ENCODE measurements at places on chromosomes 2 and 18.

DNA sequence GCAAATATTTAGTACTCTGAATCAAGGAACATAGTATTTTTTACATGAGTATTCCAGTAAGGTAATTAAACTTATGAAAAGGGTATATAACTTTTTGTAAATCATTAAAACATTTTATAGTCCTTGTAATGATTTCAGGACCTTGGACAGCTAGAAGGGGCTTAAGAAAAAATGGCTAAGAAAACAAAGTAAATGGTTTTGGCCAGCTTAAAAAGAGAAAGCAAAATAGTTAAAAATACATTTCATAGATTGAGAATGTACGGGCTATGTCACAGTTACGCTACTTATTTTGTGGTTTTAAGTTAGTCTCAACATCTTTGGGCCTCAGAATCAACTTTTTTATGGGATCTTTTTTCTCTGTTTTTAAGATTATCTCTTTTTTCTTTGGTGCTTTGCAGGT lies 26.7 kb downstream of the POLI start:
- no peak for DNase-seq

DNA sequence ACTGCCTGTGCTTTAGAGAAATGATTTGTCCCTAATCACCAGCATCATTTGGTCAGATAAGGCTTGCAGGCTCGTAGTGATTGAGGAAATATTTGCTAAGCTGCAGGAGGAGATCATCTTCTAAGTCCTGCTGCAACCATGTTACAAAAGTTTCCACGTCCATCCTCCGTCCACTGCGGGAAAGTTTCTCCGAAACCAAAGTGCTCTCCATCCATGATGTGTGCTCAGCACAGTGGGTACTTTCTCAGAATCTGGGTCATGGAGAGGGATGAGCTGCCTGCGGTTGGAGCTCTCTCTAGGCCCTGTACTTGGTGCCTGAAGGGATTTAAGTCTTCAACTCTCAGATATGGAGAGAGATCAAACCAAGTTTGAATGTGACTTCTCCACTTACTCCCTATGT lies 39.3 kb downstream of the IL1RL2 start:
- DNase-seq = no peak

DNA sequence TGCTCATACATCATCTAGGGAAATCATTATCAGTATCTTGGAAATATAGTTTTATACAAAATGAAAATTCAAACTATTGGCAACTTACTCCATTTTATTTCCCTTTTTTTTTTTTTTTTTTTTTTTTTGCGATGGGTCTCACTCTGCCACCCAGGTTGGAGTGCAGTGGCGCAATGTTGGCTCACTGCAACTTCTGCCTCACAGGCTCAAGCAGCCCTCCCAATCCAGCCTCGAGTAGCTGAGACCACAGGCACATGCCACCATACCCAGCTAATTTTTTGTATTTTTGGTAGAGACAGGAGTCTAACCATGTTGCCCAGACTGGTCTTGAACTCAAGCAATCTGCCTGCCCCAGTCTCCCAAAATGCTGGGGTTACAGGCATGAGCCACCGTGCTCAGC lies 29.0 kb downstream of the OLA1 start:
- no peak for DNase-seq

- no peak for DNase-seq
These were observed 415.8 kb downstream of the HRH4 start for GRCh38 chr18:24876266-24876665.

- DNase-seq = no peak
These were observed 9.8 kb downstream of the ARID5A start for GRCh38 chr2:96546321-96546720.

DNA sequence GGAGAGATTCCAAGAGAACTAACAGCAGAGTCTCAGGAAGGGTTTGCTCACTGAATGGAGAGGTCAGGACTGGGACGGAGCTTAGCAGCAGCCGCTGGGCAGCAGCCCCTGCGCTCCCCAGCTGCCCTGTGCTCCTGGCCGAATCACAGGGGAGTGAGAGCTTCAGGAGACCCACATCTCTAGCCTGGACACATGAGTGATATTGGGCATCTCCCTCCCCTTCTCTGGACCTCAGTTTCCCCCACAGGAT lies 511 bp downstream of the MATN3 start:
- no peak for DNase-seq

- DNase-seq = no peak
These were observed 43.6 kb downstream of the TSPYL6 start for GRCh38 chr2:54212456-54212855.

DNA sequence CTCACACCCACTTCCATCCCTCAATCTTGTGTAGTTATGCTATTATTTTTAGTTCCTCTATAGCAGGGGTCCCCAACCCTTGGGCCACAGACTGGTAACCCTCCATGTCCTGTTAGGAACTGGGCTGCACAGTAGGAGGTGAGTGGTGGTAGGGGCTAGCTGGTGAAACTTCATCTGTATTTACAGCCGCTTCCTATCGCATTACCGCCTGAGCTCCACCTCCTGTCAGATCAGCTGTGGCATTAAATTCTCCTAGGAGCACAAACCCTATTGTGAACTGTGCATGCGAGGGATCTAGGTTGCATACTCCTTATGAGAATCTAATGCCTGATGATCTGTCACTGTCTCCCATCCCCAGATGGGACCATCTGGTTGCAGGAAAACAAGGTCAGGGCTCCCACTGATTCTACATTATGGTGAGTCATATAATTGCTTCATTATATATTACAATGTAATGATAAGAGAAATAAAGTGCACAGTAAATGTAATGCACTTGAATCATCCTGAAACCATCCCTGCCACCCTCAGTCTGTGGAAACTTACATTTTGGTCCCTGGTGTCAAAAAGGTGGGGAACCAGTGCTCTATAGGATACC lies 1.6 kb upstream of the RAB11FIP5 start:
- no peak for DNase-seq

DNA sequence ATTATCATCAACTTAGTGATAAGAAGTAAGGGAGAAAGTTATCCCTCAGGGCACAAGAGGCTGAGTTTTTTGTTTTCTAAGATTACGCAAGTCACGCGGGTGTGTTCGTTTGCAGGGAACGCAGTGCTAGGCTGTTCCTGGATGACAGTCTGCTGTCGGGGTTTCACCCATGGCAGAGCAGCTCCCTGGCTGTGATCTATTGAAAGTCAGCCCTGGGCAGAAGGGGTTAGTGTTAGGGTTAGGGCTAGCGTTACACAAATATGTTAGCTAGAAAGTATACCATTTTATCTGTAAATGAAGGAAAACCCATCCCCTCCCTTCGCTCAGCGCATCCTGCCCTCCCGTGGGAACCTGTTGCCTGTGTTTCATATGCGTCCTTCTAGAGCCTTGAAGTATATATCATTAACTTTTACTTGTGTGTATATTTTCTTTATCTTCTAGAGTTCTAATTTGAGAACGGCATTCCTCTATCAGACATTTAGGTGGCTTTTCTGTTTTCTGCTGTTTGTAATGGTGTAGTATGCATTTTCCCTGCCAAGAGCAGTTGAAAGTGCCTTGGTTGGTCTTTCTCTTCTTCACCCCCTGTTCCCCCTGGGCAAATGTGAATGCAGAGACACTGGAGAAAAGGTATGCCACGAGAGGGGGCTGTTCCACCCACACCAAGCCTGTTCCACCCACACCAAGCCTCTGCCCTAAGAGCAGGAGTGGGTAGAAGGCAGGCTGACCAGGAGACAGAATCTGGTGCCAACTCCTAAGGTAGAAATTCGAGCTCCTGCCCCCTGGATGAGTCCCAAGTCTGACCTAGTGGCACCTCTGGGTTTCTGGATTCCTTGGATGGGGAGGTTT lies 47.0 kb downstream of the ARMC9 start:
- DNase-seq = no peak

- no peak for DNase-seq
These were observed 74.9 kb downstream of the ACKR3 start for GRCh38 chr2:236644502-236644911.

- no peak for DNase-seq
These were observed 74.6 kb downstream of the CPS1 start for GRCh38 chr2:210630873-210631560.

GRCh38 chr2:69490486-69490885 lies 53.3 kb upstream of the NFU1 start:
- DNase-seq = no peak

GRCh38 chr18:70674896-70675295 lies 386.1 kb downstream of the SOCS6 start:
- no peak for DNase-seq

GRCh38 chr18:47490882-47491281 lies 239.4 kb upstream of the SKOR2 start:
- DNase-seq = no peak

DNA sequence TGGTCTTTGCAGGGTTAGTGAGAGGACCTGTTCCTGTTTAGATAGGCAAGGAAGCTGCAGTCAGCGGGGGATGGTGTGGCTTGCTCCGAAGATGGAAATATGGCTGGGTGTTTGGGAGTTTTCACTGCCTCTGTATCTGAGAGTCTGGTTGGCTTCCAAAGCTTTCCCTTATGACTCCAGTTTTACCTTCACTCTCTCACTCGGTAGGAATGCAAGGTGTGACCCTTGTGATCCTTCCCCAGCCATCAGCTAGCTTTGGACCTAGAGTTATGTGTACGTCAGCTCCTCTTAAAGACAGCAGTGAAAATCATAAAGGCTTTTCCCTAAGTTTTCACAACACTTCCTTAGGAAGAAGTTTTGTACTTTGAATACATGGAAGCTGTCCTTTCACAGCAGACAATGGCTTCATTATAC lies 35.5 kb upstream of the TMEM87B start:
- DNase-seq = no peak

- no peak for DNase-seq
These were observed 190.7 kb downstream of the GBX2 start for GRCh38 chr2:235977445-235977844.

GRCh38 chr2:113211226-113212105 lies 37.7 kb downstream of the PSD4 start:
- DNase-seq = no peak

DNA sequence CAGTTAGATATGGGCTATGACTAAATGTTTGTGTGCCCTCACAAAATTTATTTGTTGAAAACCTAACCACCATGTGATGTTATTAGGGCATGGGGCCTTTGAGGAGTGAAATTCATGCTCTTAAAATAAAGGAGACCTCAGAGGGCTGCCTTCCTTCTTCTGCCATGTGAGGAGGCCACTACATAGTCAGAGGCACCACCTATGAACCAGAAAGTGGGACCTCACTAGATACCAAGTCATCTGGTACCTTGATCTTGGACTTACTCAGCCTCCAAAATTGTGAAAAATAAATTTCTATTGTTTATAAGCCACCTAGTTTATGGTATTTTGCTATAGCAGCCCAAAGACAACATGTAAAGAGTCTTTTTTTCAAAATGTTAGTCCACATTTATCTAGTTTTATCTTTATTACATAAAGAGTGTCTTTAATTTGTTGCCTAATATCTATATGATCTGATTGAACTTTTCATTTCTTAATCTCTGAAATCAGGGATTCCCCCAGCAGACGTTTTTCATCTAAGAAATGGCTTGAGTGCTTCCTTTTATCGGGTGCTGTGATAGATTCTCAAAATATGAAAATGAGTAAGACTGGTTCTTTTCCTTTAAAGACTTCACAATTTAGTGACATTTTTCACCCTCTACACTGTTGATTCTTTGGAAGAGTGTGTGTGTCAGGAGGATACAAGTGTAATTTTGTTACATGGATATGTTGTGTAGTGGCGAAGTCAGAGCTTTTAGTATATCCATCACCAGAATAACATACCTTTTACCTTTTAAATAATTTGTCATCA lies 34.2 kb downstream of the PMS1 start:
- no peak for DNase-seq

GRCh38 chr18:43485545-43485963 lies 208.3 kb upstream of the SYT4 start:
- DNase-seq = no peak

DNA sequence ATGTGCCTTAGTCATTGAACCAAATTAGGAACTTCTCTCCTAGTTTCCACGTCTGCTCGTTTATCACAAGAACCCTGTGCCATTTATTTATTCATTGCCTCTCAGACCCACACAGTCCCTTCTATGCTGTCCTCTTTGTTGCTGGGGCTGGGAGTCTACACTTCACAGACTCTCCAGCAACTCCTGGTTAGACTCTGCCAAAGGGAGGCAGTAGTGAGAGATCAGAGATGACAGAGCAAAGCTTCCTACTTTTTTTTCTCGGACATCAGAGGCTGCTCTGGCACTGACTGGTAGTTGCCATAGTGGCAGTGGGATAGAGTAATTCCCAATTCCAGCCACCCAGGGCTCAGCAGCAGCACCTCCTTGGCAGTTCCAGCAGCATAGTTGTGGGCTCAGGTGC lies 277.5 kb downstream of the BCL11A start:
- no peak for DNase-seq

DNA sequence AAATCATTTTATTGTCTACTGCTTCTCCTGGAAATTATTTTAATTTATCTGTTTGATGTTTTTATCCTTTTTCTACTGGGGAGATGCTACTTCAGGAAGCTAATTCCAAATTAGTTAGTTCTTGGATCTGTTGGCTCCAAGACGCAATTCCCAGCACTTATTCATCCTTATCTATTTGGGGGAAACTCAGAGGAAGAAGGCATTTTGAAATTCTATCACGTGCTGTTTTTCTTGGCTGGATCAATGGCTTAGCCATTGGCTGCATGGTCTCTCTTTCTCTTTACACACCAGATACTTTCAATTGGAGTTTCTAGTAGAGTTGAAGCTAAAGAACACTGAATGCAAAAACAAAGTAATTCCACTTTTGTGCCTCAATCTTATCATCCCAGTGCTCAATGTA lies 98.3 kb downstream of the RAPGEF4 start:
- no peak for DNase-seq

GRCh38 chr2:12990523-12990922 lies 273.8 kb downstream of the TRIB2 start:
- DNase-seq = no peak

DNA sequence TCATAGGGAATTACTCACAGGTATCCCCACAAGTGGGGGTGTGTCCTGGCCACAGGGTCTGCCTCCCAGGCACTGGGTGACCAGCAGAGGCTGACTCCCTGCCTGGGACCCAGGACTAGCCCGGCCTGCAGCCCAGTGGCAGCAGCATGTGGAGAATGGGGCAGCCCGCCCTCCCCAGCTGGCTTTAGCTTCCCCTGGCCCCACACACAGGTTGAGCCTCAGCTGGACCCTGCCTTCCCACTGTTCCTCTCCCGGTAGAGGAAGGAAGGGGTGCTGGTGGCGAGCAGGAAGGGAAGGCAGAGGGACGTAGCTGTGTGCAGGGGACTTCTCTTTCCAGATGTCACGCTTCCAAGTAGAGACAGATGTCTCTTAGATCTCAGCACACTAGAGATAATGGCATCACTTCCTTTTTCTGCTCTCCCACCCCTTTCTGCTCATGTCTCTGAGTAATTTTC lies 51.4 kb downstream of the EMILIN2 start:
- DNase-seq = no peak

- peak; percentile 35 for DNase-seq
These were observed 27.4 kb upstream of the NMUR1 start for GRCh38 chr2:231557571-231558217.

DNA sequence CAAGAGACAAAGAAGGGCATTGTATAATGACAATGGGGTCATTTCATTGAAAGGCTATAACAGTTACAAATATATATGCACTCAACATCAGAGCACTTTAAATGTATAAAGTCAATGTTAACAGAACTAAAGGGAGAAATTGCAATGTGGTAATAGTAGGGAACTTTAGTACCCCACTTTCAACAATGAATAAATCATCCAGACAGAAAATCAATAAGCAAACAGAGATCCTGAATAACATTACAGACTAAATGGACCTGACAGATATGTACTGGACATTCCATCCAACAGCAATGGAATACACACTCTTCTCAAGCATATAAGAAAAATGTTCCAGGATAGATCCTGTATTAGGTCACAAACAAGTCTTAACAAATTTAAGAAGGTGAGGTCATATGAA lies 90.5 kb upstream of the ALKAL2 start:
- no peak for DNase-seq

Measured in stimulated activated CD8-positive, alpha-beta memory T cell treated with anti-CD3 and anti-CD28 coated beads, Interleukin-7, amount 100 ng/mL, for 4 hours (primary cell).